HCEC 1CT (cell line): ENCODE measurements at places on chromosomes 16 and 17.
A peak's percentile ranks its signal among the peaks of the same experiment; 100 is the strongest.

DNA sequence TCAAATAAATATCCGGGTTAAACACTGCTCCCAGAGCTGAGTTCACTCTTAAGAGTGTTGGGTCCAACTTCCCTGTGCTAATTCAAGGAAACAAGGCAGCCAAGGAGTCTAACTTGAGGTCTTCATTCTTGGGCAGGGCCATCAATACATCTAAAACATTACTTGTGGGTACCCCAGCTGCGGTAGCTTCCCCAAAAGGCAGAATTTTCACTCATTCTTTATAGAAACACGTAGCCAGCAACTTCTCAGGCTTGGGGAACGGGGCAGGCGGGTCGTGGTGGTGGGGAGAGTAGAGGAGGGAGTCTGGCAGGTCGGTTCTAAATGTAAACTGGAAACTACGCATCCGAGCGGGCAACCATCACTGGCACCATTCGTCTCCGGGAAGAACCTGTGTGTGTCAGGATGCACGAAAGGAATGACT lies 666 bp upstream of the METTL9 start:
- no peak for DNase-seq

DNA sequence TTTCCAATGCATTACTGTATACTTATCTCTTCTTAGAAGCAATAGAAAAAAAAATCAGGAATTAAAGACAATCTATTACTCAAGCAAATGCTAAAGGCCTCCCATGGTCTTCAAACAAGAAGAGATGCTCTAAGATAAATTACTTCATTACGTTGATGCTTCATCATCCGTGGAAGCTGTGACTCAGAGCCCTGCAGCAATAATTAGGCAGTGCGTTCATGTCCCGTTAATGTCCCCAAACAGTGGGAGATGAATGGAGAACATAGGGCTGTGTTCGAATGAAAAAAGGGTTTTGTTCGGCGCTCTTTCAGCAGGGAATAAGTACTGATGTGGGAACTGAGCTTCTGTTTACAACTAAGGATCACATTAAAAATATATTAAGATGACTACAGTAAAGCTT lies 15.9 kb upstream of the PDXDC1 start:
- DNase-seq = no peak

DNA sequence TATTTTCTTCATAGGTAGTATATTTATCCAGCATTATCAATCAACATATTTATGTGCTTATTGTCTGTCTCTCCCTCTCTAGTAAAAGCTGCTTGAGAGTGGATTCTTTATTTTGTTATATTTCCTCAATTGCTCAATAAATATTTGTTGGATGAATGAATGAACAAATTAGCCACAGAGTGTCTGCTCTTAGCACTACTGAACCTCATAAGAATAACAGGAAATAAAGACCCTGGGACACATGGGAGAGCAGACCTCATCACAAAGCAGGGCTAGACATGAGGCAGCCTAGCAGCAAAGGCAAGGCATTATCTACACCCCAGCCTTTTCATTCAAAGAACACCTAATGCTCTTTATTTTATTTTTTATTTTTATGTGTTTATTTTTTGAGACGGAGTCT lies 34.9 kb upstream of the TANC2 start:
- peak; percentile 33 for DNase-seq

- DNase-seq = no peak
These were observed 638.8 kb upstream of the EEF2KMT start for GRCh38 chr16:5736209-5736930.

DNA sequence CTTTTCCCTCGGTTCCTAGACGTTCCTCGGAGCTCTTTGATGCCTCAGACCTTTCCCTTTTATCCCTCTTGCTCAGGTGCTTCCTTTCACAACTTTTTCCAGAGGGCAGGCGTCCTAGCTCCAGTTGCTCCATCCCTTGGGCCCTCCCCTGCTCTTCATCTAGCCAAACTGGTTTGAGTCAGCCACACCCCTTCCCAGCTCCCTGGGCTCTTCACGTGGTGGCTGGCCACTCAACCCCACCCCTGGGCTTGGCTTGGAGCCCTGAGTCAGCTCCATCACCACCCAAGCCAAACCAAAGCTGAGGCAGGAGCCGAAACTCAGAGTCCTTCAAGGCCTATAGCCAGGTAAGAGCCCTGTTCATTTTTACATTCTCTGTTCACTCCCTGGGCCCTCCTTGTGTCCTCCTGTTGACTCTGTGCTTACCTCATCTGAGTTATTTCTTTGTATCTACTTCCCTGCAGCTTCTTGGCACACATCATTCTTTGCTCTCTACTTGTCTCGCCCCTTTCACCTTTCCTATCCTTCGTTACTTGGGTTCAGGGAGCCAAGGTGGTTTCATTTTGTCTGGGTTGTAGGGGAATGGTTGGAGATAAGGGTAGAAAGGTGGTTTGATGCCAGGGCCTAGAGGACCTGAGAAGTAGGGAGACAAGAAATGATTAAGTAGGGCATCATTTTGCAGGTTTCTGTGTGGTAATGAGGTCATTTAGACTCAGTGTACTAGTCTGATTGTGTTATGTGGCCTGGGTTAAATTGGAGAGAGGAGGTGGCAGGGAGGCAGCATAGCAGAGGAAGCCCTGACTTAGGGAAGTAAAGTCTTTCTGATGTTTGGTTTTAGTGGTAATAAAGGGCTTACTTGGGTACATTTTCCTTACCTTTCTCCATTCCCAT lies 7.6 kb upstream of the PHKG2 start:
- DNase-seq = peak; percentile 75

- no peak for DNase-seq
These were observed 39.8 kb upstream of the MMP2 start for GRCh38 chr16:55439101-55439690.

DNA sequence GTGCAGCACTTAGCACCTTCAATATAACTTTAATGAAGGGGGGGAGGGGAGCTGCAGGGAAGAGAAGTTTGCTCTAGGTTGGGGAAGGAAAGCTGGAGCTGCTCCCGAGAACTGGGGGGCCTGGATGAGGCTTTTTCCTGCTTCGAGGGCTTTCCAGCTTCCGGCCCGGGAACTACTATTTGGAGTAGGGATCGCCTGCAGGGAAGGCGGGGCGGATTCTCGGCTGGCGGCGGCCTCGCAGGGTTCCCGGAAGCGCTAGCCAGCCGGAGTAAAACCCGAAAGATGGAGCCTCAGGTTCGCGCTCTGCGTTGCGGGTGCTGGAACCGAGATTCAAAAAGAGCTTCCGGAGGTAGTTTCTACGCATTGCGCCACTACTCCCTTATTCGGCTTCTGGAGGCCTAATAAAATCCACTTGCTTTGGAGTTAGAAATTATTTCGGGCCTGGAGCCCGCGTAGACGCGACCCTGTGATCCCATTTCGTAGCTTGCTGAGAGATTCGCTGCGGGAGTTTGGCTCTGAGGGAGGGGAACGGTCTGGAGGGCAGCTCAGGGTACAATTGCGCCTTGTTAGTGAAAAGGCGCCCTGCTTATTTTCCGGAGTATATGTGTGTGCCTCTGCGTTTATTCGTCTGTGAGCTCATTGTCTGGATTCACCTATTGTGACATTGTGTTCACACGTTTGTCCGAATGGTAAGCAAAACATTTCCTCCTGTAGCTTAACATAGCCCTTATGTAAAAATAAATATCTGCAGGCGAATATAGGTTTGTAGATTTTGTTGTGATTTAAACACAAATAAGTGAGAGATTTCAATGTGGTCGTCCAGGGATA lies 652 bp downstream of the PRAC2 start:
- DNase-seq = no peak

DNA sequence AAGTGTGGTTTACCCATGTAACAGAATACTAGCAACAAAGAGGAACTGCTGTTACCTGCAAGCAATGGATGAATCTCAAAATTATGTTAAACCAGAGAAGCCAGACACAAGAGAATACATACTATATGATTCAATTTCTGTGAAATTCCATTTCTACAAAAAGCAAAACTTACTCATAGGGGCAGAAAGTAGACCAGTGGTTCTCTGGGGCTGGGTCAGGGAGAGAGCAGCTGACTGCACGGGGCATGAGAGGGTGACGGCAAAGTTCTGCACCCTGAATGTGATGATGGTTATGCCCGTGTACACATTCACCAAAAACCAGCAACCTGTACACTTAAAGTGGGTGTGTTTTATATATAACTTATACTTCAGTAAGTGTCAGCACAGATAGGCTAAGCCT lies 3.1 kb downstream of the ZNF843 start:
- no peak for DNase-seq

DNA sequence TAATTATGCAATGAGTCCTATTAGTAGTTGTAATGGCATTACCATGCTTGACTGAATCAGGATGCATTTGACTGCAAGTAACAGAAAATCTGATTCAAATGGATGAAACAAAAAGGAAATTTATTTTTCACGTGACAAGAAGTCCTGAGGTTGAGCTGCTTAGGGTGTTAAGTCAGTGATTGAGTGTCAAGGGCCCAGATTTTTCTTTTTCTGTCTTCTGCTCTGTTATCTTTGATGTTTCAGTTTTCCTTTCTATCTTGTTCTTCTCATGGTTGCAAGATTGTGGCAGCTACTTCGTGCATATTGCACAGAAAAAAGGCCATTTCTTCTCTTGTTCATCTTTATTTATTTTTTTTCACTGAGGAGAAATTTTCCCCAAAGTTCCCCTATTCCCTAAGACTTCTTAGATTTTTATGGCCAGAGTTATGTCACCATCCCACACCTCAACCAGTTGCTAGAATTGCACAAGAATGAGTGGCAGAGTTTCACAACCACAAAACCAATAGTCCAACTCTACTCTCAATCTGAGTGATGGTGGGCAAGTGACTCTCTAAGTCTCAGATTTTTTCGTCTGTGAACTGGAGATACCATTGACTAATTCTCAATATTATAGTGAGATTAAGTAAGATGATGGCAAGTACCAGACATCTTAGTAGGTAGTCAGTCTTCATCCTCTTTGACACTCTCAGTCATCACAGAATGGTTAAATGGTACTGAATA lies 15.7 kb upstream of the GPR139 start:
- DNase-seq = no peak

- no peak for DNase-seq
These were observed 4.7 kb upstream of the NUDT16L1 start for GRCh38 chr16:4688674-4689045.

DNA sequence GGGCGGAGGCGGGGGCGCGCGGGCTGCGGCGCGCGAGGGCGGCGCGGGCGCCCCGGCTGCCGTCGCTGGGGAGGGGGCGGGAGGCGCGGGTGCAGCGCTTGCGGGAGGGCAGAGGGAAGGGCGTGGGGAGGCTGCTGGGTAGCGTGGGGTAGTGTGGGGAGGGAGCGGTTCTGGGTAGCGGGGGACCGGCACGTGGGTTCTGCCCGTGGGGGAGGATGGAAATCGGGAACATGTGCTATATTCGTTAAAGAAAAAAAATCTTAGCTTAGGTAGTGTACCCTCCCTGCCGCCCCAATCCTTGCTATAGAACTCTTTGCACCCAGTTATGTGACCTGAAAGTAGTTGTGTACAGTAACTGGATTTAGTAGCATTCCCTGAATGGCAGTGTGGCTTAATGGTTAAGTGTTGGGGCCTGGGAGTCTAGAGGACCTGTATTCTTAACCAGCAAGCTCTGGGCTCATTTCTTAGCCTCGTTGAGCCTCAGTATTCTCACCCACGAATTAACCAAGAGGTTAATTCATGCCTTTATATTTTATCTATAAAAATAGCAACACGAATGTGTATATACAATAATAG lies 646 bp downstream of the RABEP1 start:
- DNase-seq = peak; percentile 17
